Activated CD4-positive, alpha-beta T cell treated with anti-CD3 and anti-CD28 coated beads for 48 hours (primary cell): ENCODE measurements at places on chromosomes 12 and 14.

- DNase-seq = no peak
Measured at GRCh38 chr12:6644903-6645302, 2.3 kb downstream of the ACRBP start.

- no peak for DNase-seq
Measured at GRCh38 chr12:75488553-75488952, 8.0 kb downstream of the GLIPR1 start.

DNA sequence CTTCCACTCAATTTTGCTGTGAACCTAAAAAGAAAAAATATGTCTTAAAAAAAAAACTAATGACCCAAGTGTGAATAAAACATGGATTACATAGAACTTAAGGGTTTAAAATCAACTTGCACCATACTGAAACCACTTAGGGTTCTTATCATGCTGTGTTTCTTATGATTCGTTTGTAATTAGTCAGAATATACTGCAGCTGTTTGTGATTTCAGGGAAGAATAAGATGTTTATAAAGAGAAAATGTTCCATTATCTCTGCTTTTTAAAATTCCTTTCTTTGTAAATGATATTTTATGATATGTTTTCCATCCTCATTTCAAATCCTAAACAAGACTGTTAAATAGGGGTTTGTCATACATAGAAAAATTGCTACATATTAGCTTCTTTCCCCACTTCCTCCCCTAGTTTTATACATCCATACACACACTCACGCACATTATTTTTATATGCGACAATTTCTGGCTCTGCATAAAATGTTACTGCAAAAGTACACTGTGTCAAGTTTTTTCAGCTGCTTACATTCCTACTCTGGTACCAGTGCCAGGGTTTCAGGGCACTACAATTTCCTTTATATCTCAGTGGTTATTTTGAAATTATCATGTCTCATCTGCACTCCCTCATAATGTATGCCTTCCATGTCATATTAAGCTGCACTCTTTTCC is 275.2 kb upstream of the GARIN6 start:
- no peak for DNase-seq

GRCh38 chr12:100043631-100044030 is 58.9 kb upstream of the ANKS1B start:
- no peak for DNase-seq

DNA sequence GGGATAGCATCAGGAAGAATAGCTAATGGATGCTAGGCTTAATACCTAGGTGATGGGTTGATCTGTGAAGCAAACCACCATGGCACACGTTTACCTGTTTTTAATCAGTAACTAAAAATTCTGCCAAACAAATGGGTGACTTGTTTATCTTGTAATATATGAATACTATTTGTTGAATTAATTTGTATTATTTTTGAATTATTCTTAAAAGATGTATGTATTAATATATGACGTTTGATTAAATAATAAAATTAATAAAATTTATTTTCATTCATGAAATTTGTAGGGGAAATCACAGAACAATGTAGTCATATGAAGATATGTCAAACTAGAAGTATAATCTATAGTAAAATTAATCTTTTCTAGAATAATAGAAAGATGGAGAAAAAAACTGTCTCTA is 32.3 kb upstream of the OR10A7 start:
- DNase-seq = no peak

GRCh38 chr12:46983393-46983793 is 96.0 kb upstream of the PCED1B start:
- DNase-seq = no peak

- DNase-seq = no peak
Measured at GRCh38 chr14:53621433-53621832, 335.2 kb downstream of the BMP4 start.

- DNase-seq = no peak
Measured at GRCh38 chr12:64521833-64522232, 69.9 kb downstream of the TBK1 start.

GRCh38 chr14:60893911-60894310 is 87.0 kb downstream of the TRMT5 start:
- DNase-seq = no peak

GRCh38 chr14:35999294-35999693 is 173.2 kb downstream of the BRMS1L start:
- no peak for DNase-seq

- DNase-seq = no peak
Measured at GRCh38 chr14:59439256-59439965, 25.8 kb downstream of the GPR135 start.

GRCh38 chr12:54991161-54991990 is 6.8 kb upstream of the TESPA1 start:
- peak; percentile 54 for DNase-seq

DNA sequence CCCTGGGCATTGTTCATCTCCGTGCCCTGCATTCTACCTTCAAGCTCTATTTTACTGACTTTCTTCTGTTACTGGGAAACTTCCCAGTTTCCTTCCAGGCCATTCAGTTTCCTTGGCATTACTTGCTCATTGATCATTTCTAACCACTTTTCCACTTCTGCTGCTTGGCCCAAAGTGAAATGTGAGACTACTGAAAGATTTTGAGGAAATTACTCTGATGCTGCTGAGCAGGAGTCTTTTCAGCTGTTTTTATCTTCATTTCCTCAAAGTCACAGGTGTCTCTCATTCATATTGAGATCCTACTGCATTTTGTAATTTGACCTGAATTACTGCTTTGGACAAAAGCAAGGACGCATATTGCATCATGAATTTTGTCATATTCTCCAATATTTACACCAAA is 26.4 kb upstream of the DBX2 start:
- DNase-seq = no peak

DNA sequence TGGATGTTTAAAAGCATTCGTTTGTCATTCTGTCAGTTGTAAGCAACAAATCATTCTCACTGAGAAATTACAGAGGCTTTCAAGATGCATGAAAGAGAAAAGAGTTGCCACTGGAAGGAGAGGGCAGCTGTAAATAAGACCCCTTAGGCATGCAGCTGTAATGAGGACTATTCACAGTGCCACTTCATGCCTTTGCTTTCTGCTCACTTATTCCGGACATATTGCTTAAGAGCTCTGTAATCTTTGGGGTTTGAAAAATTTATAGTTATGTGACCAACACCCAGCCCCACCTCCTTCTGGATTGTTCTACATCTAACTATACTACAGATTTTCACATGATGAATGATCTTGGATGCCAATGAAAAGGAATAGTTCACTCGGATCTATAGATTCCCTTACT is 194.8 kb upstream of the DCN start:
- DNase-seq = no peak

DNA sequence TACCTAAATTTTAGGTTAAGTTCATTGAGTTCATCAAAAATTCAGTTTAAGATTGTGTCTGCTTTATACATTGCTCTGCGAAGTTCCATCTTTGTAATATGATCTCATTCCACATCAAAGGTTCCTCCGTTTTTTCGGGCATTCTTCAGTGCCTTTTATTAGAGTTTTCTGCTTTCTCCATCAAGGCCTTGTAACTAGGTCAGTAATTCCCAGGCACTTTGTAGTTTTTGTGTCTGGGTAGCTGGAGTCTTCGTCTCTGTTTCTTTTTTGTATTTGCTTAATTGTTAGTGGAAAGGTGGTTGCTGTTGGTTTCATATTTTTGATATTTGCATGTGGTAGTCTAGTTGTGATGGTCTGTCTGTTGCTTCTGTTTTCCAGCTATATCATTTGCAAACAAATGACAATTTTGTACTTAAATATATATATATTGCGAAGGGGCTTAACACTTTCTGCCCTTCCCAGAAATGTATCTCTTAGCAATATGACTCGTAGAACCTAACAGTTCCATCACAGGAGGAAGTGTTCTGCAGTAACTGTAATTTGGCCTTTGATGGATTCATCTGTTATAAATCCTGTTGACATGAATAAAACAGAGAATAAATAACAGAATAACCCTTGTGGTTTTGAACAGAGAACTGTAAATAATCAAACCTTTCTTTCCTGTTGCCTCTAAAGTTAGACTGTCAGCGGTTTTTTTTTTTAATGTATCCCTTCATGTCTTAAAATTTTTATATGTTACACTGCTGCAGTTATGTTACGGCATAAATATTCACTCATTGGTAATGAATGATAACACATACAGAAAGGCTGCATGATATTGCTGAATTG is 88.4 kb upstream of the DYNC1H1 start:
- no peak for DNase-seq

DNA sequence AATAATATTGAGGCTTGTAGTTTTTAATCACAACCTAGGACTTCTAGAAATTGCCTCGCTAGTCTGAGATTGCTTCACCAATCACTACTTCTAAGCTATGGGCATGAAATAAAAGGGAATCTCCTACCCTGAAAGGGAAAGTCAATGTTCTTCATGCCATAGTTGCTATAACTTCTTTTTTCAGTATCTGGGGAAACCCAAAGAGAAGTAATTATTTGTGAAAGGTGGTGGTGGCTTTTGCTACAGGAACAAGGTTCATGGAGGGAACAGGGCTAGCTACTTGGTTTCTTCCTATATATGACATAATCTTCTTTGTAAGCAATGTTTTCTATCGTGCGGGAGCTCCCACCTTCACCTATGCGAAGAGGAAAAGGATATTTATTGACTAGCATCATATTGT is 61.6 kb upstream of the DNM1L start:
- no peak for DNase-seq

DNA sequence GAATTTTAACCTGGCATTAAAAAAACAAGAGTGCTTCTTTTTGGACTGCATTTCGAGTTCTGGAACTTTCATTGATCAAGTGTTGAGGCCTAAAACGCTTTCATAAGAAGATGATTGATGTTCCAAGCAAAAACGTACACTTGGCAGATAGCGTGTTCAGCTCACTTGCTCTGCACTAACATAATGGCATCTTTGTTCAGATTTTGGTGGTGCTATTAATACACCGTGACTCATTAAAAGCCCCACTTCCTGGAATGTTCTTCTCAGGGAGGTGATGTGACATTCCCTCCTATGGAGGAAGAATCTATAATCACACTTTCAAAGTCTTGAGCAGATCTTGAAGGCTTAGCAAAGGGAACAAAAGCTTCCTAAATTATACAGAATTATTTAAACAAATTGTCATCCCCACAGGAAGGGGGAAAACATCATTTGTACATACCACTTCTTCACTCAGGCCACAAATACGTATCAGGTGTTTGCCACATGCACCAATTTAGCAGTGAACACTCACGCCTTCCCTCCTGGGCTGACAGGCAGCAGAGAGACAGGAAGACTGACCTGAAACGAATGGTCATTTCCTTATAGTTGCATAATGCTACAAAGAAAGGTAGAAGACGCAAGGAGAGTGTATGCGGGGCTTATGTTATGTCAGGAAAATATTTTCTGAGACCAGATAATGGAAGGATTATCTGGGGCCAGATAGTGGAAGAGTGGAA is 15.4 kb downstream of the HSP90AA1 start:
- DNase-seq = no peak

GRCh38 chr12:85461127-85461526 is 181.1 kb downstream of the ALX1 start:
- DNase-seq = no peak

DNA sequence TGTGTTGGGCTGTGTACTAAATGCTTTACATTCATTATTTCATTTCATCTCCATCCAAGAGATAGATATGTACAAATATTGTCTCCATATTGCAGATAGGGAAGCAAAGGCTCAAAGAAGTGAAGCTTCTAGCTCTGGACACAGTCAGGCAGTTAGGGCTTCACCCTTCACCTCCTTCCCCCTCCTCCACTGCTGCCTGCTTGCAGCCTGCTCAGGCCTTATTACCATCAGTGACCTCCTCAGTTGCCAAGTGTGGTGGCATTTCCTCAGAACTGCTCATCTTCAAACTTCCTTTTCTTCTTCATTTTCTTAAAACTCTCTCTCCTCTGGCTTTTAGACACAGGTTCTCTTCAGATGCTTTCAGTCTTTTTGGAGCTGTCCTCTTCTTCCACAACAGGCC is 4.7 kb upstream of the GPATCH2L start:
- no peak for DNase-seq

DNA sequence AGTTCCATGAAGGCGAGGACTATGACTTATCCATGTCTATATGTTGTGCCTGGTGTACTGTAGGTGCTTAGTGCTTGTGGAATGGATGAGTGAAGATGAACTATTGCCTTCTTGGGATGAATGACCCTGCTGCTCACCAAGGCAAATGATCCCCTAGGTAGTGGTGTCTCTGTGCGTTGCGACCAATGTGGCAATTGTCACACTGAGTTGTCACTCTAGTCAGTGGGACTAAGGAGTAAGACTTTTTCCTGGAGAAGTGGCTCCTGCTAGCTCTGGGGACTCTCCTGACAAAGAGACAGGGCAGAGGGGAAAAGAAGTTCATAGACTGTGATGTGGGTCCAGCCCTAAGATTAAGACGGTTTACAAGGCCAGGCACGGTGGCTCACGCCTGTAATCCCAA is 3.4 kb upstream of the ACVR1B start:
- DNase-seq = no peak

DNA sequence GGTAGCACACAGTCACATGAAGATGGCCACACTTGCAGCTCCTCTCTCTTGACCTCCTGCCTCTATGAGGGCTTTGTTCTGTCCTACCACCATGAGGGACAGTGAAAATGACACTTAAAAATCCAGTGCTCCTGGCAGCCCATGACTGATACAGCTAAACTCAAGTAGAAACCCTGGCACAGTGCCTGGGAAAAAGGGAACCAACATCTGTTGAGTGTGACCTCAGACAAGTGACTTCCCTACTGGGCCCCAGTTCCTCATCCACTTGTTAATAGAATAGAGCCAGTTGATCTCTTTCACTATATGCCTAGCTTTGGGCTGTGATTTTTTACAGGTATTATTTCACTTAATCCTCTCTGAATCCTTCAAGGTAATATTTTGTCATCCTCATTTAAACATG is 4.8 kb downstream of the GUCY2C start:
- no peak for DNase-seq

GRCh38 chr14:68841016-68841809 is 48.3 kb upstream of the ZFP36L1 start:
- DNase-seq = no peak

DNA sequence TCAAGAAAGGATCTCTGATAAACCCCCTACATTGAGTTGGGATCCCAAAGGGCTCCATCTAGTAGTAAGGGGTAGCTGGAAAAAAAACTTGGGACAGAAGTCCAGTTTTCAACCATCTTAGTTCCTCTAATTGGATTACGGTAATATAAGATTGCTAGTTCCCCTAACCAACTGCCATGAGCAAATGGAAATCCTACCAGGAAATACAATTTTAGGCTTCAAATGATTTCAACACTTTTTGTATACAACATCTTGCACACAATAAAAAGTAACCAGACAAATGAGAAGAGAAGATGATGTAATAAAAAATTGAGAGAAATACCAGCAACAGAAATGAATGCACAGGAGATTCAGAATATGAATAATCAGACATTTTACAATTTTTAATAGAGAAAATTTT is 73.0 kb downstream of the TSHR start:
- DNase-seq = no peak

DNA sequence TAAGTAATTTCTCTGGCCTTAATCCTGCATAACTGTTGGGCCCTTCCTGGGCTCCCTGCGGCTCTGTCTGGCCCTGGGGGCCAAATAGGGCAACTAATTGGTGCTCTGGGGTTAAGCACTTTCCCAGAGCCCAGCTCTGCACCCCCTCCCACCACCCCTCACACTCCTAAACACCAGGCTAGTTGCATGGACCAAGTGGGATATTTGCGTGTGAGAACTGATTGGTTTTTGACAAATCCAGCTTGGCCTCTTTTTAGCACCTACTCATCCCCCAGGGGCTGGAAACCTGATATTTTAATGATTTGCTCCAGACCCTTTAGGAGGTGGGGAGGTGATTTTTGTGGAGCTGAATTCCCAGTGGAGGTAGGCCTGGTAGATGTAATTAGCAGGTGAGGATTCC is 91.9 kb downstream of the DICER1 start:
- no peak for DNase-seq
